ENCODE measurements at places on chromosomes 12 and 14.

DNA sequence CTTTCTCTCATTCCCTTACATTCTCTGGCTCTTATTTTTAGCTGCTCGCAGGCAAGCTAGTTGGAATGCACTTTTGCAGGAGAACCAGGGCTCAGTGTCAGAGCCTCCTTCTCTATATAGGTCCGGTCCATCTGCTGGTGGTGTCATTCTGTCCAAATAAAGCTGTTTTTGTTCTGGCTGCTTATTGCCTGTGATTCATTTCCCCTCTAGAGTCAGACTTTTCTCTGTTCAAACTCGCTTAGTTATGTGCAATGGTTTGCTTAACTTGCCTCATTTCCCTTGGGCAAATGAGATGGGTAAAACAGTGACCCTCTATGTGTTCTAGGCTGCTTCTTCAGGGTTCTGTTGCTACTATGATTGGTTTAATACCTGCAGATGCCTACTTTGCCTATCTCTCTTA, 2.9 kb downstream of the SMARCD1 start:
- ATAC-seq: no peak

GRCh38 chr14:39841088-39841487, 408.9 kb upstream of the FBXO33 start:
- no peak for ATAC-seq

DNA sequence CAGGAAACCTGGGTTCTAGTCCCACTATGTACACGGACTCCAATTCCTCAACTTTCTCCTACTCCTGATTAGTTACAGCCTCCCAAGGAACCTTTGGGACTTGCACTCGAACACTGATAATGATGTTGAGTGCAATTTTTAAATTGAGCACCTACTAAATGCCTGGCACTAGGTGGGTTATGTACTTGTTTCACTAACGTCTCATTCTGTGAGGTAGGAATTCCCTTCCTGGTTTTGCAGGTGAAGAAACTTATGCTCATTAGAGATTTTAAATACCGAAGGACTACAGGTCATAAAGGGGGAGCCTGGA, 536 bp downstream of the PARPBP start:
- no peak for ATAC-seq

GRCh38 chr12:108043750-108044533, 85.1 kb upstream of the WSCD2 start:
- no peak for ATAC-seq

DNA sequence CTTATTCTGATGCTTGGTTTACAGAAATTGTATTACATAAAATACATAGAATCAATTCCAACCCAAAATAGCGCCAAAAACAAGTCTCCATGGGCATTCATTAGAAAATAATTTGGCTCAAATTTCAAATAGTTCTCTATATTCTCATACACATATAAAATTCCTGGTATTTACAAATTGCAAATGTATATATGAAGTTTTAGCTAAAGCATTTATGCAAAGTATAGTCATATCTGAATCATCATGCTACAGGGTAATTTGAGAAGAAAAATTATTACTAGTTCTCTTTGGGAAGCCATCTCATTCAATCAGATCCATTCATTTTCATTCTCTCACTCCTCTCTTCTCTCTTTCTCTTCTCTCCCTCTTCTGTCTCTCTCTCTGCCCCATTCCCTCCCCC, 257.8 kb downstream of the DPF3 start:
- ATAC-seq: peak; percentile 44

DNA sequence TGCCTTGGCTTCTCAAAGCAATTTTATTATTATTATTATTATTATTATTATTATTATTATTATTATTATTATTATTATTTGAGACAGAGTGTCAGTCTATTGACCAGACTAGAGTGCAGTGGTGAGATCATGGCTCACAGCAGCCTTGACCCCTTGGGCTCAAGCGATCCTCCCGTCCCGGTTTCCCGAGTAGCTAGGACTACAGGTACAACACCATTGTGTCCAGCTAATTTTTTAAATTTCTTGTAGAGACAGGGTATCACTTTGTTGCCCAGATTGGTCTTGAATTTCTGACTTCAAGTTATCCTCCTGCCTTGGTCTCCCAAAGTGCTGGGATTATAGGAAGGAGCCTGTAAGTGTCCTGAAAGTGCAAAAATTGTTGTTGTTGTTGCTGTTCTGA, 11.6 kb upstream of the AP4S1 start:
- ATAC-seq: no peak

DNA sequence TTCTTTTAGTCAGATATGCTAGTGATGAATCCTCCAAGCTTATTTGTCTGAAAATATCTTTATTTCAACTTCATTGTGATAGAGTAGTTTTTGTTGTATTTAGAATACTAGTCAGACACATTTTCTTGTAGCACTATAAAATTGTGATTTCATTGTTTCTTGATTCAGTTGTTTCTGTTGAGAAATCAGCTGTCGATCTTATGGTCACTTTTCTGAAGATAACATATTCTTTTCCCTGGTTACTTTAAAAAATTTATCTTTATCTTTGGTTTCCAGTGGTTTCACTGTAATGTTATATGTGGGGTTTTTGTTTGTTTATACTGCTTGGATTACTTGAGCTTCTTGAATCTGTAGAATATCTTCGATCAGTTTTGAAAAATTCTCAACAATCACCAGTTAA, 426.1 kb downstream of the SOX5 start:
- no peak for ATAC-seq

GRCh38 chr14:75566321-75566720, 12.1 kb upstream of the FLVCR2 start:
- no peak for ATAC-seq

GRCh38 chr12:1935700-1936378, 17.4 kb upstream of the CACNA2D4 start:
- ATAC-seq: no peak

- no peak for ATAC-seq
Observed at GRCh38 chr12:120015313-120015712, 26.3 kb downstream of the BICDL1 start.

DNA sequence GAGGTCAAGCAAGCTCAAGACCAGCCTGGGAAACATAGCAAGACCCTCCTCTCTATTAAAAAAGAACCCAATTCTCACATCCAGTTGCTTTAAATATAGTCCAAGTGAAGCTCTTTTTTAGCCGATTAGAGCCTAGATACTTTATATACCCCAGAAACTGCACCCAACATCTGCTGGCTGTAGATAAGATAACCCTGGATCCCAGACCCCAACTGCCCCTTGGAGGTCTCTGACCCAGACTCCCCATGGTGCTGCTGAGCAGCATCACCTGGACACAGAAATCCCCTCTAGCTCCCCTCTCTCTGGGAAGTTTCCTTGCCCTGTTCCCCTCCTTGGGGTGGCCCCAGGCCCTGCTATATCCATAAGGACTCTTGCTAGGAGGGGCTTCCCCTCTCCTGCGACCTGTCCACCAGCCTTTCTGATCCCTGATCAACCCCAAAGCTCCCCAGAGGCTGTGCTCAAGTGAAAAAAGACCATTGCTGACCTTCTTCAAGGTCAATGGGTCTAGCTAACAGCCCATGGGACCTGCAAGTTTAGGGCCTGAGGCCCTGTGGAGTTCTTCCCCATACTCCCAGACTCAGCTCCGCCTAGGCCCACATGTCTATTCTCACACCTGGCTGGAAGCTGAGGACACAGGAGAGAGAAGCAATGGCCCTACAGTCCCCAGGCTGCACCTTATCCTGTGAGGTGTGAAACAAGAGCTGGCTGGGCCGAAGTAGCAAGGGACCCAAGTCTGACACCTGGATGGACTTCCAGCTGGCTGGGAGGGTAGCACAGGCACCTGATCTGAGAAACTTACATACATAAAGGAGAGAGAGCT, 56.2 kb downstream of the ARL6IP4 start:
- ATAC-seq: no peak

- ATAC-seq: peak; percentile 92
Observed at GRCh38 chr12:82963956-82964355, 277.2 kb downstream of the TMTC2 start.

GRCh38 chr12:11023387-11023786, 967 bp upstream of the TAS2R19 start:
- no peak for ATAC-seq

DNA sequence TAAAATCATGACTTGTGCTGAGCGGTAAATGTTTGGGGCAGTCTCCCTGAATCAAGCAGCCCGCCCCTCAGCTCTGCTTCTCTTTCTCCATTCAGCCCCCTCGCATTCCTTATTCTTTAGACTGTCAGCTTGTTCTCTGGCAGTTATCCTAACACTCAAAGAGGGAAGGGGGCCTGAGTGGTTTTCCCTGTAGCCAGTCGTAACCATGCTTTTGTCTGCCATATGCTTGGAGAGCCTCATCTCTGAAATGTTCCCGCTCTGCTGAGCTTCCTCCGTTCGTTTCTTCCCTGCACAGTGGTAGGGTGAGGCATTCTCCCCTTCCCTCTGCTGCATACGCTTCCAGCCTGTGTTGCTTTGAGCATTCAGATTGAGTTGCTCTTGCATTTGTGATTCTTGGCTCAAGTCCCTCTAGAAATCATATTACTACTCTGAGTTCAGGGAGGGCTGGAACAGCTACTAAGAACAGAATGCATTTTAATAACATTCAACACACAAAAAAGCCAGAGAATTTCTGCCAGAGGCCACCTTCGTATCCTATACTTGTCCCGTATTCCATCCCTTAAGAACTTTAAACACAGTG, 119.7 kb downstream of the FBXL14 start:
- ATAC-seq: peak; percentile 84

- no peak for ATAC-seq
Observed at GRCh38 chr12:114817571-114818425, 133.8 kb upstream of the TBX3 start.

DNA sequence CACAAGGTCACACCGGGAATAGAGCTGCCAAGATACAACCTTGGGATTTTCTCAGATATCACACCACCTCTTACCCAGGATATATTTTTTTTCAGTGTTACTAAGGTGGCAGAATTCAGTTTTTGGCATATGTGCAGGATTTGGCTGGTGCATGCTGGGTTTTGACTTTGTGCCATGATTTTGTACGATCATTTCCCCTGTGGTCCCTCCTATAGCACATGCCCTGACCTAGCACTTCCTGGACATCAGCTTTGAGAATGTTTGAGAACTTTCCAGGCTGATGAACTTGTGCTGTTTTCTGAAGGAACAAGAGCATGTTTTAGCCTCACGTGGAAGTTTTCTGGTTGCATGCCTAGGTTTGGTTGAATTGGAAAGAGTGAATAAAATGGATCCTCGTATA, 11.0 kb upstream of the TBPL2 start:
- no peak for ATAC-seq

- no peak for ATAC-seq
Observed at GRCh38 chr14:92440345-92441003, 73.1 kb upstream of the RIN3 start.

DNA sequence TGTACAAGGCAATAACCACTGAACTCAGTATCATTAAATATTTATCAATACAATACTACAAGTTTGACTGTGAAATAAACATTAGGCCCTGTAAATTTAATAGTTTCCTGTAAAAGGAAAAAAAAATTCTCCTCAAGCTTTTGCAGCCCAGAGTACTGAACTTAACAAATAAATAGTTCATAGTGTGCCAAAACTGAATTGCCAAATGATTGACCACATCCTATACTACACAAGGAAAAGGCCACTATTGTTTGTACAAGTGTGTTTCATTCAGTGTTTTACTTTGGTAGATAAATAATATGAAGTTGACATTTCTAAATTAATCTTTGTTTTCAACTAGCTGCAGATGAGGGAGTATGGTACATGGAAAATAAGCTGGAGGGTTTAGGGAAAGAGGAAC, 379.6 kb downstream of the FLRT2 start:
- no peak for ATAC-seq

DNA sequence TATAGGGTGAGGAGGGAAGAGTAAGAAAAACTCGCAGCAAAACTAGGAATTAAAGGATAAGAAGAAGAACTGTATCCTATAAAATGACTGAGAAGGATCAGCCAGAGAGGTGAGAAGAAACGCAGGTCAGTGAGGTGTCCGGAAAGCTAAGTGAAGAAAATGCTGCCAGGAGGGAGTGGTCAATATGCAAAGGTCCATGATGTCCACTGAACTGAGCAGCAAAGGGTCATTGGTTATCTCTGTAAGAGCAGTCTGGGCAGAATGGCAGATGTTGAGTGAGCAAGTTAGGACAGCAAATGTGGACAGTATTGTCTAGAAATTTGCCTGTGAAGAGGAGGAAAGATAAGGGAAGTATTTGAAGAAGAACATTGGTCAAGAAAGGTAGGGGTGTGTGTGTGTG, 155.4 kb downstream of the SRGAP1 start:
- ATAC-seq: no peak

DNA sequence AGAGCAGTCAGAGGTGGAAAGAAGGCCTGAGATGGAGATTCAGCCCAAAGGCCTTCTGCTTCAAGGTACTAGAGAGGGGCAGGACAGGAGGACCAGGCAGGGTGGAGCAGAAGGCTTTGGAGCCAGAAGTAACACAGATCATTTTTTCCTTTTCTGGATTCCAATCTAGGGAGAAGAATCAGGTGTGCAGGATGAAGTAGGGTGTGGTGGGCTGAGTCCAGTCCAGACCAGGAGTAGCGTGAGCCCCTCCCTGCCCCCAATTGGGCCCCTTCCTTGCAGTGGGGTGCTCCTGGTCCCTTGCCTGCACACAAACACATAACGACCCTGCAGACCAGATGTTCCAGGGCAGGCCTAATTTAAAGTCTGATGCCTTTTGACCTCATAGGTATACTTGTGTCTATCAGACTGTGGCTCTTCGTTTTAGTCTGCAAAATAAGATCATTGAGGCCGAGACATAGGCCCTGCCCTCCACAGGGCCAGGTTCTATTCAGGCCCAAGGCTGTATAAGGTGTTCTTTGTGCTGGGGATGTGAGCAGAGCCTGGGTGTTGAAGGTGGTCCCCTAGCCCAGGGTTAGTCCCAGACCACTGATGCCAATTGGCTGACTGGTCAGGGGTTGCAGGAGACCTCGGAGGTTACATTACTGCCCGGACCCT, 1.0 kb upstream of the NYNRIN start:
- ATAC-seq: no peak

- no peak for ATAC-seq
Observed at GRCh38 chr14:96637521-96637920, 135.3 kb downstream of the PAPOLA start.

DNA sequence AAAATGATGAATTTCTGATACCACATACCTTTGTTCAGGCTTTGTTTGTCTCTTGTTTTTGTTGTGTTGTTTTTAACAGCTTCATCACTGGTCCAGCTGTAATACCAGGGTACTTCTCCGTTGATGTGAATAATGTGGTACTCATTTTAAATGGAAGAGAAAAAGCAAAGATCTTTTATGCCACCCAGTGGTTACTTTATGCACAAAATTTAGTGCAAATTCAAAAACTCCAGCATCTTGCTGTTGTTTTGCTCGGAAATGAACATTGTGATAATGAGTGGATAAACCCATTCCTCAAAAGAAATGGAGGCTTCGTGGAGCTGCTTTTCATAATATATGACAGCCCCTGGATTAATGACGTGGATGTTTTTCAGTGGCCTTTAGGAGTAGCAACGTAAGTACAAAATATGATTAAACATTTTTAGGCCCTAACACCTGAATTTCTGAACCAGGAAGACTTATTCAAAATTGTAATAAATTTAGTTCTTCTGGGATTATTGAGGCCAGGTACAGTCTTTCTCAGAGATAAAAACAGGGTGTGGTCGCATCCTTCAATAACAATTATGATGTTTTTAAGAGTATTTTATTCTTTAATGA, 22.4 kb downstream of the RXYLT1 start:
- peak; percentile 60 for ATAC-seq

GRCh38 chr14:100292301-100292775, 13.9 kb downstream of the SLC25A29 start:
- no peak for ATAC-seq

GRCh38 chr14:106622200-106622745, 1095.9 kb downstream of the TMEM121 start:
- no peak for ATAC-seq

GRCh38 chr12:4421590-4422031, 24.0 kb downstream of the FGF6 start:
- peak; percentile 83 for ATAC-seq

GRCh38 chr12:50050410-50051098, 6.8 kb upstream of the ASIC1 start:
- ATAC-seq: no peak

- no peak for ATAC-seq
Observed at GRCh38 chr12:109744986-109745942, 31.6 kb downstream of the FAM222A start.
